Stimulated activated CD4-positive, alpha-beta T cell treated with anti-CD3 and anti-CD28 coated beads, Interleukin-4, amount 100 ng/mL, for 24 hours (primary cell): ENCODE measurements at places on chromosomes 3 and 15.

GRCh38 chr15:32042269-32042972 is 12.1 kb downstream of the CHRNA7 start:
- DNase-seq, result no peak

DNA sequence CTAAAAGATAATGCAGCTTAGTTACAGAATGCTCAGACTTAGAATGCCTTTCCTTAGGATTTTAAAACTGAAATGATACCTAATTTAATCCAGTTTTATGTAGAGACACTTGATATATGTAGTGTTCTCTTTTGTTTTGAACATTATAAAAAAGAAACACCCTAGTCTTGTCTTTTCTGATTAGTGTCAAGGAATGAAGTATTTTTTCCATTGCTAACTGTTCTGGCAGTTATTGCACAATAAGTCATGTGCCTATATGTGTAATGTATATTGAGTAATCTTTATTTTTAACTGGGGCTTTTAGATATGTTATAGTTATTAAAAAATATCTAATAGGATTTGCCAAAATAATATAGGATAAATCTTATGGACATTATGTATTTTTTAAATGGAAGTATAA is 4.5 kb downstream of the ARL8B start:
- no peak for DNase-seq

DNA sequence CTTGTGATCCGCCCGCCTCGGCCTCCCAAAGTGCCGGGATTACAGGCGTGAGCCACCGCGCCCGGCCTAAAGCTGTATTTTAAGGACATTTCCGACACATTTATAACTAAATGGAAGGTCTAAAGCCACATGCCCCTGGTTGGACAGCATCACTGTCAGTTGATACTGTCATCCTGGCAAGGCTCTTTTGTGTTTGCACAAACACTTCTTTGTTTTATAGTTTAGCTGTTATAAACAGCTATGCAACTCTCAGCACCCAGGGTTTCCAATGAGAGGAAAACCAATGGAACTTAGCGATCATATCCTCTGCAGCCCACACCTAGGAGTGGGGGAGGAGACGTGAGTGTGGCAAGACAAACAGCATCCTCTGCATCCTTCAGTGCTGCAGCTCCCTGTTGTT is 19.7 kb downstream of the NIPA1 start:
- no peak for DNase-seq

- no peak for DNase-seq
Observed at GRCh38 chr3:43689766-43690399, 855 bp upstream of the ABHD5 start.

DNA sequence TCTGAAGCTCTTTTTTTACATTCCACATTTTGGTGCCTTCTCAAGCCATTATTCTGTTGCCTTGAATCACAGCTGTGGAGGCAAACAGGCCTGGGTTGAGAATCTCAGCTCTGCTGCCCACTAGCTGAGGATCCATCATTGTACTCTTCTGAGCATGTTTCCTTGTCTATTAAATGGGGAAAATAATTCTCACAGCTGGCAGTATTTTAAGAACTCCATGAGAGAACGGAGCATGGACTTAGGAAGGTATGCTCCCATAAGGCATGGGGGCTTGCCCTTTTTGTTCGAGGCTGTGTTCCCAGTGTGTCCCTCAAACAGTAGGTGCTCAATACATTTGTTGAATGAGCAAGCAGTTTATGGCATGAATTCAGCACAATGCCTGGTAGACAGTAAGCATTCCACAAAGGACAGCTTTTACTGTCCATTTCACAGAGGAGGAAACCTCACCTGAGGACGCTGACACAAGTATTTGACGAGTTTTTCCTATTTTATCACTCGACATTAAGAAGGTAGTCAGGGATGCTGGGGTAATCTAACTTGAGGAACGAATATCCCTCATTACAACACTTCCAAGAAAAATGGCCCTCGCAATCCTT is 2.1 kb upstream of the PTPRG start:
- no peak for DNase-seq

DNA sequence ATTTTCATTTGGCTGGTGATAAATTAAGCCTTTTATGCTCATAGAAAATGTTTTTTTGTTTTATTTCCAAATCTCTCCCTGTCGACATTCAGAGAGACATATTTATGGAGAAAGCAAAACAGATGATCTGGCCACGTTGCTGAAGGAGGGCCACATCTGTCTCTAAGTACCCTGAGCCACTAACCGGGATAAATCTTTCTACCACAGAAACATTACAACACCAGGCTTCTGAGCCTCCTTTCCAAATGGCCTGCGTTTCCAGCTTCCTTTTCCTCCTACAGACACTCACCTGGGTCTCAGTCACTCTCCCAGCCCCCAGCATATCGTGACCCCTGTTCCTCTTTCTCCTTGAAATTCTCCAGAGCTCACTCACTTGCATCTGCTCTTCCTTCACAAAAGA is 161.0 kb downstream of the ARRDC4 start:
- no peak for DNase-seq

- DNase-seq, result no peak
Observed at GRCh38 chr3:143288944-143289343, 169.4 kb downstream of the CHST2 start.

GRCh38 chr3:134817297-134817696 is 22.2 kb downstream of the EPHB1 start:
- DNase-seq, result no peak

DNA sequence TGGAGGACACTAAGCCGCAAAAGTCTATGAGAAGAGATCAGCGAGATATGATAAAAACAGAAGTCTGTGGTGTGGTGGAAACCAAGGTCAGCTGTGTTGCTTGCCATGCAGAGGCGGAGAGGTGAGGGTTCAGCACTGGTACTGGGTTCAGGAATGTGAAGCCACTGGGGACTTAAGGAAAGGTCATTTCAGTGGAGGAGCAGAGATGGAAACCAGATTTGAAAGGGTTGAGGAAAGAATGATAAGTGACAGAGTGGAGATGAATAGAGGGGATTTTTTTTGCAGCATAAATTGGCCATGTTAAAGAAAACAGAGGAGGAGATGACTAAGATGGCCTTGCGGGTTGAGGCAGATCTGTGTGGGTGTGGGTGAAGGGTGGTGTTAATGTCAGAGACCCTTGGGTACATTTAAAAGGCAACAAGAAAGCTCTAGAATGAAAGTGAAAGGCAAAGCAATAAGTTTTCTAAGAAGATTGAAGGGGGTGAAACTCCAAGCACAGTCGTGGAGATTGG is 265.5 kb downstream of the ADAMTSL3 start:
- peak; percentile 6 for DNase-seq

- DNase-seq, result no peak
Observed at GRCh38 chr15:45921376-45921775, 286.5 kb downstream of the SQOR start.

DNA sequence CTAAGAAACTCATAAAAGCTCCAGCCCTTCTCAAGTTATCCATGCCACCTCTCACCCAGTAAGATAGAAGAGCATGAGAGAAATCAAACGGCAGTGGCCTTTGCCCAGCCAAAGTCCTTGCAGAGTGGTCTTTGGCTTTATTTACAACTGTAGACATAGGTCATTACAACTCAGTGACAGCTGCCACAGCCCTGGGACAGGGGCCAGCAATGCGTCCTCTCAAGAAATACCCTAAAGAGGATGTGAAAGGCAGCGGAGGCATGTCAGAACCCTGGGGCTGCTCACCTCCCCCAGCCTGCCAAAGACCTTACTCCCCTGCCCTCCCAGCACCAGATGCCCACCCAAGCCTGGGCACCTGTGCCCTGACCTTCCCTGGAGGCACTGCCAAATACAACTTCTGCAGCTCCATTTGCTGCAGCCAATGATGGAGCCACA is 6.3 kb downstream of the ACAA1 start:
- DNase-seq, result no peak

DNA sequence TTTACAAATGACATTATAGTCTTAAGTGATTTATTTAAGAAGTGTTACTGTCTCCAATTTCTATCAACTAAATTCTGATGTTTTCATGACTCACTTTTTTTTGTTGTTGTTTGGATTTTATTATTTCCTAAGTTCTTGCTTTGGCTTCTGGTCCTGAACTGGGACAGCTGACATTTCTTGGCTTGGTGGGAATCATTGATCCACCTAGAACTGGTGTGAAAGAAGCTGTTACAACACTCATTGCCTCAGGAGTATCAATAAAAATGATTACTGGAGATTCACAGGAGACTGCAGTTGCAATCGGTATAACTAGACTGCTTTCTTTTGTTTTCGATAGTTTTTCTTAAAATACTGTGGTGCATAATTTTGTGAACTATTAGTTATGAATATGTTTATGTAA is 47.5 kb downstream of the ASTE1 start:
- DNase-seq, result no peak

DNA sequence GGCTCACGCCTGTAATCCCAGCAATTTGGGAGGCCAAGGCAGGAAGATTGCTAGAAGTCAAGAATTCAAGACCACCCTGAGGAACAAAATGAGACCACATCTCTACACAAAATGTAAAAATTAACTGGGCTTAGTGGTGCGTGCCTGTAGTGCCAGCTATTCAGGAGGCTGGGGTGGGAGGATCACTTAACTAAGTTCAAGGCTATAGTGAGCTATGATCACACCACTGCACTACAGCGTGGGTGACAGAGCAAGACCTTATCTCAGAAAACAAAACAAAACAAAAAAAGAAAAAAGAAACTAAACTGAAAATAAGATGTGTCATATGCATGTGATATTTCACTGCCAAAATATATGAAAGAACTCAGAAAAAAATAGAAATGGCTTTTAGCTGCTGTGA is 243.3 kb upstream of the CCDC54 start:
- no peak for DNase-seq

GRCh38 chr15:100254691-100255090 is 87.1 kb downstream of the ADAMTS17 start:
- DNase-seq, result no peak

DNA sequence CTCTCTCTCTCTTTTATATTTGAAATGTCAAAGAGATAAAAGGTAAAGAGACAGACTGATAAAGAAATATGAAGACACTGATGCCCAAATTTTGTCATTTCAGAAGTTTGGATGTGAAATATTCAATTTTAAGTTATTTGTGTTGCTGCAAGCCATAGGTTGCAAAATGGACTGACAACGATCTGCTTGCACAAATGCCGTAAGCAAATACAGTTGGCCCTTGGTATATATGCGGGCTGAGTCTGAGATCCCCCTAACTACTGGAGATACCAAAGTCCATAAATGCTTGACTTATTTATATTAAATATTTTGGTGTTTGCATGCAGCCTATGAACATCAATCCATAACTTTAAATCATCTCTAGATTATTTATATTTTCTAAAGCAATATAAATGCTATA is 1459.1 kb upstream of the ALCAM start:
- no peak for DNase-seq

- no peak for DNase-seq
Observed at GRCh38 chr15:35123743-35124142, 38.6 kb upstream of the NANOGP8 start.

- no peak for DNase-seq
Observed at GRCh38 chr15:29942143-29942542, 119.9 kb upstream of the TJP1 start.

DNA sequence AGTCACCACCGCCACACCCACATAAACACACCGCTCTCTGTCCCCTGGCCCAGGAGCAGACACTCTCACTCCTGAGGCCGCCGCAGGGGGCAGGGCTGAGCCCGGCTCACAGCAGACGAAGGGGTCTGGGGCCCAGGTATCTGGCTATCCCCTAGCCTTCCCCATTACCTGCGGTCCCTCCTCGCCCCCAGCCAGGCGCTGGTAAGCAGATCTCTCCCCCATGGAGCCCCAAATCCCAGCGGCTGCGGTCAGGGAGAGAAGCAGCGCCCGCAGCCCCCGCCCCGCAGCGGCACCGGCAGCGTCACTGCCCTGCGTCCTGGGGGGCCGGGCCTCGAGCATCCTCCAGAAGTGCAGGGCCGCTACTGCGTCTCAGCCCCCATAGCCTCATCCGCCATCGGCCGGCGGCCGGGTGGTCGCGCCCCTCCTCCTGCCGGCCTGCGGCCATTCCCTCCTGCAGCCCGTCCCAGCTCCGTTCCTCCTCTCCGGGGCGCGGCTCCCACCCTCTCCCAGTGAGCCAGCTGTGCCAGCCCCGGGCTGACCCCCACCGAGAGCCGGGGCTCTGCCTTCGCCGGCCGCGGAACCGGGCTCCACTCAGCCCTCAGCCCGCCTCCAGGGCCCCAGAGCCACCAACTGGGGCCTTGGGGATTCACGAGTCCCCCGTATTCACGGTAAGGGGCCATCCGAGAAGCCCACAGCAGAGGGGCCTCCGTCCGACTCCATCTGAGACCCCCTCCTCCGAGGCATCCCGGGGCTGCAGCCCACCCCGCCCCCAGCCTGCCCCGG is 13.1 kb downstream of the TNK2 start:
- peak; percentile 70 for DNase-seq

GRCh38 chr15:32722136-32722535 is 4.3 kb downstream of the GREM1 start:
- DNase-seq, result no peak

DNA sequence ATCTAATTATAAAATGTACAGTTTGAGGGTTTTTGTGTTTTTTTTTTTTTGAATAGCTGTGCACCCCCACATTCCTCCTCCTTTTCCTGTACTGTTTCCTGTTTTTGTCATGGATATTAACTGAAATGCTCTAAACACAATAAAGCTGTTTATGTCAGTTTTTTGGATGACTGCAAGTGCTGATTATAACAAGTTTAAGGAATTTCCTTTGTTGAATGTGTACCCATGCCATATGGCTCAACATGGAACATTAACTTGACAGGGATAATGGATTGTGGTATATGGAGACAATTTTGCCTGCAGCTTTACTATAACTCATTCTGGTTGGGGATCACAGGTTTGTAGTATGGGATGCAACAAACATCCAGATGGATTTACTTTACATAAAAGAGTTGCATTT is 216.4 kb downstream of the TCF12 start:
- DNase-seq, result no peak

GRCh38 chr3:2908693-2909351 is 201.4 kb downstream of the IL5RA start:
- no peak for DNase-seq

DNA sequence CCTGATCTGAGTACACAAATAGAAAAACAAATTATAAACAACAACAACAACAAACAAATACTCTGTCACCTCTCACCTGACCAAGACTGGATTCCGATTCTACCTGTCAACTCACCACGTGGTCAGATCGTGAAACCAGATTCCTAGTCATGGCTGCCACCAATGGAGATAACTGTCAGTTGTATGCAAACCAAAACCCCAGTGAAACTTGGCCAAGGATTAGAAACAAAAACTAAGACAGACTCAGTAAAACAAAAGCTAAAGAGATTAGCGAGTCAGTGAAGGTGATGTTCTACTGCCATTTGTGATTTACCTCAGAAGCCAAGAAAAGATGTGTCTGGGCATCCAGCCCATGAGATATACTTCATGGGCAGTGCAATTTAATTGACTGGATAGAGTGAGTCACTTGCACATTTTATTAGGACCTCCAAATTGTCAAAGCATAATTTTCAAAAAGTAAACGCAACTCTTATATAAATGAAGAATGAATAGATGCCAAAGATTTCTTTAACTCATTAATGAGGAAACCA is 31.1 kb downstream of the PHLDB2 start:
- DNase-seq, result no peak

- DNase-seq, result no peak
Observed at GRCh38 chr15:48388910-48389309, 57.7 kb downstream of the DUT start.

GRCh38 chr3:102177075-102177755 is 257.6 kb upstream of the ZPLD1 start:
- DNase-seq, result no peak
